ENCODE measurements at places on chromosomes 2 and 18.

DNA sequence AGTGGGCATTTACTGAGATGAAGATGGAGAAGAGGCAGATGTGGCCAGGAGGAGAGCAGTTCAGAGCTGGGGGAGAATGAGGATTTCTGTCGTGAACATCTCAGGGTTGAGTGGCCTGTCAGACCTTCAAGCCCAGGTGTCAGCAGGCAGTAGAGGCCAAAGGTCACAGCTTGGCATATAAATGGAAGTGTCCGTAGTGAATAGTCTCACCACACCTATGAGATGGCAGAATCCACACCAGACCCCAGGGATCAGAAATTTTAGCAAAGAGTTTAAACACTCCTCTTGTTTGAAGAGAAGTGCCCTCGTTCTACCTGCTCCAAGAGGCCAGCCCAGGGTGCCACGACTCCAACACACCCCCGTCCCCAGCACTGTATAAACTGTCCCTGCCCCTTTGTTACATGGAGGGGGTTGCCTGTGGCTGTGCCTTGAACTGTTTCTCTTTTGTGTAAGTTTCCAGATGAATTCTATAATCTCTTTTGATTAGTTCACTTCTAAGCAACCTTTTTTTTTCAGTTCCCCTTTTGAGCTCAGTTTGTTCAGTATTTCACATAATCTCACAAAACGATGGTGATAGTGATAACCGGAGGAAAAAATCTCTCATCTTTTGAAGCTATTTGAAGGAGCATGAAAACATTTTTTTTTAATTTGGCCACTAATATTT, 69.0 kb upstream of the TTC39C start:
- DNase-seq = no peak

GRCh38 chr2:215465256-215465655, 29.4 kb upstream of the FN1 start:
- no peak for DNase-seq

DNA sequence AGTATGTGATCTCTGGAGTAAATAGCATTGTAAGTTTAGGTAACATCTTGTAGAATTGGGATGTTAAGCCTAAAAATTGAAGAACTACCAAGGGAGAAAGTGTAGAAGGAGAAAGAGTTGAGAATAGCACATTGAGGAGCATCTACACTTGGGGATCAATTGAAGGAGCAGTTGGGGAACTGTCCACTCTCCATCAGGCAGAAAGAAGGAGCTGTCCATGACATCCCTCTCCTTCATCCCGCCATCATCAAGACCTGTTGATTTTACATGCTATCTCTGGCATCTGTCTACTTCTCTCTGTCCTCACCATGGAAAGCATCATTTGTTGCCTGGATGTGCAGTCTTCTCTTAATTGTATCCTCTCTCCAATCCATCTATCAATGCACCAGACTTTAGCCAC, 87.8 kb downstream of the CCDC141 start:
- no peak for DNase-seq

GRCh38 chr18:68783506-68783905, 14.4 kb upstream of the CCDC102B start:
- no peak for DNase-seq

DNA sequence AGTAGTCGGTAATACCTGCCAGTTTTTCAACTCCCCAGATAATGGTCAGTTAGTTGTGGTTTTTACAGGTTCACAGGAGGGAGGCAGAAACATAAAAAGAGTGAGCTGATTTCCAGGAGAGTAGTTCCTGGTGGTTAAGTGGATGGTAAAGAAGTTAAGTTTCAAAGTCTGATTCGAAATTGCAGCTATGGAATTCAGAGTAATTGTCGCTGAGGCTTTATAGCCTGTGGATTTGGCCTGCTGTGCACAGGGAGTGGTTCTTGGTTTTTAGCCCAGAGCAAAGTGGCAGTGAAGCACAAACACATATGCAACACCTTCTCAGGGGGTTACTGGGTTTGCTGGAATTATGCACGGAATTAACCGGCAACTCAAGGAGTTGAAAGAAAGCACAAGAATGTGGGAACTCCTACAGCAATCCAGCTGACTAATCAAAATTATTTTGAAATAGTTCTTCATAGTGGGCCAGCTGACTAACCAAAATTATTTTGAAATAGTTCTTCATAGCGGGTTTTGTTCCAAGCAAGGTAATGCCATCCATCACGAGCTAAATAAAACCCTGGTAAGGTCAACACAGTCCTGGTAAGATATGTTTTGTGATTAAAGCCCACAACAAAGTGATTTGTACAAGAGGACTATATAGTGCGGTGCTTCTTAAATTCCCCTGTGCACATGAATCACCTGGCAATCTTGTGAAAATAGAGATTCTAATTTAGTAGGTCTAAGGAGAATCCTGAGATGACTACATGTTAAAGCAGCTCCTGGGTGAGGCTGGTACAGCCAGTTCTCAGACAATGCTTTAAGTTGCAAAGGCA, 94.4 kb downstream of the SGPP2 start:
- no peak for DNase-seq

DNA sequence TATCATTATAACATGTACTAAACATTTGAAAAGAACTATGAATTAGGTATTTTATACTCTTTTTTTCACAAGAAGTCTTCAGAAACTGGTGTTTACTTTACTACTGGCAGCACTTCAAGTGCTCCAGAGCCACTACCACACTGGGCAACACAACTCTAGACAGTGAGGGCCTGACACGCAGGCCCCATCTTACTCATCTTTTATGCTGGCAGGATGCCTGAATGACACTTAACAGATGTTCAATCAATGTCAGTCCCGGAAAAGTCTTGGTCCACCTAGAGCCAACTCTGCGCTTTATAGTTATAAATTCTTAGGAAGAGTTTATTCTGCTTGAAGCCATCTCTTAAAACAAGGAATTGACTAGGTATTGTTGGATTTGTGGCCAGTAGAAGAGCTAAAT, 8.7 kb upstream of the WIPF1 start:
- DNase-seq = peak; percentile 73

GRCh38 chr2:158783923-158784322, 11.2 kb upstream of the DAPL1 start:
- no peak for DNase-seq

GRCh38 chr2:241062389-241063092, 39.5 kb downstream of the MTERF4 start:
- no peak for DNase-seq

DNA sequence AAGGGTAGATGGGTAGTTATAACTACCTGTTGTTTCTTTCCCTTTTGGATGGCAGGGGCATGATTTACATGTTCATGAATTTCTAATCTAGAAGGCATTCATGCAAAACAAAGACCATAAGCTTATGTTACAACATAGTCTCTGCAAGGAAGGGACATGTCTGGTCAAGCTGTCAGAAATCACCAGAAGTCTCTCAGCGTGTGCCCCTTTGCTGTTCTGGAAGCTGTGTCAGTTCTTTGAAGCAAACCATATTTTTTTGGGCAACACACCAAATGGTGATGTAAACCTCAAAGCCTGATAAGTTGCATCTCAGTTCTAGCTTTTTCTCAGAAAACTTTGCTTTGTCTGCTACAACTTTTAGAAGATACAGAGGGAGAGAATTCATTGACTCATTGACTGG, 173.5 kb upstream of the CTAGE1 start:
- DNase-seq = no peak

DNA sequence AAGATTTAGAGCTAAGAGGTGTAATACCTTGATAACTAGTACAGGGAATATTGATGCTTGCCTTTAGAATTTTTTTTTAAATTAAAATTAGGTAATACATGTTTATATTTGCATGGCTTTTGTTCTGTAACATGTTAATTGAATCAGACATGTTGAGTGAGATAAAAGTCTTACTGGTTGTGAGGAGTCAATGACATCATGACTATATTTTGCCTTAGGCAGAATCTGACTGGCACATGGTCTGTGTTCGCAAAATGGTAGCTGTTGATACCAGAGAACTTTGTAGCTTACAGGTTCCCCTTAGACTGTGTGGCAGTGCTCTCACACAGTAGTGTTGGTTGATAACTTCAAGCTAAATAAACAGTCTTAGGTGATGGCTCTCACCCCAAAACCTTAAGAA, 199.7 kb downstream of the PTPRM start:
- no peak for DNase-seq

GRCh38 chr2:75602724-75603342, 42.1 kb upstream of the EVA1A start:
- DNase-seq = peak; percentile 83

DNA sequence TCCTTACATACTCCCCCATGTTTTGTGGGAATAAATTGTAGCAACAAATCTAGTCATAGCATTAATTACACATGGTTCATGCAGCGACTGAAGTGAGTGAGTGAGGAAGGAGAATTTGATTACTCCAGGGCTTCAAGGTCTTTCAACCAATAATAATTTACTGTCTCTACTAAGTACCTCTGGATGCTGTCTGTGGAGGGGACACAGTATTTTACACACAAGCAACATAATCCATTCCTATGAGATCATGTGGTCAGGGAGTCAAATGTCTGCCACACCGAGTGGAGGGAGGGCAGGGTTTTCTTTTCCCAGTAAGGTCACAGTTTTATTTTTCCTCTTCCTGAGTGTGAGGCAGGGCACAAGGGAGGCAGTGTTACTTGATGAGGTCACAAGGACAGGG, 334.7 kb upstream of the CELF4 start:
- no peak for DNase-seq

GRCh38 chr2:9162841-9163240, 43.8 kb upstream of the ASAP2 start:
- no peak for DNase-seq

DNA sequence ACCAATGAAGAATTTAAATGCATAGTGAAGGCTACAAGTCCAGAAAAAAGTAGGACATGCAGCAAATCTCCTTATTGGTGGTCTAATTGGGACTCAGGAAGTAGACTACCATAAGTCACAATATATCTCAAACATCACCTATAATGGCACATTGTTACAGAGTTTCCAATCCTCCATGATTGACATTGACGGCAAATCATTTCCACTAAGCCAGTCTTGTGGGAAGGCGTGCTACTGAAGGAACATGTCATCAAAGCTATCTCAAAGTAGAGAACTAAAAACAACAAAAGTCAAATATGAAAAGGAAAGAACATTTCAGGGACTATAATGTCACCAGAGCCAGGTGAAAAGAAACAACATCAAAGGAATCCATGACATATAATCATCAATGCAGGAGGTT, 166.4 kb upstream of the PID1 start:
- DNase-seq = no peak

- DNase-seq = no peak
Measured at GRCh38 chr2:61016392-61017002, 1.0 kb upstream of the PEX13 start.

DNA sequence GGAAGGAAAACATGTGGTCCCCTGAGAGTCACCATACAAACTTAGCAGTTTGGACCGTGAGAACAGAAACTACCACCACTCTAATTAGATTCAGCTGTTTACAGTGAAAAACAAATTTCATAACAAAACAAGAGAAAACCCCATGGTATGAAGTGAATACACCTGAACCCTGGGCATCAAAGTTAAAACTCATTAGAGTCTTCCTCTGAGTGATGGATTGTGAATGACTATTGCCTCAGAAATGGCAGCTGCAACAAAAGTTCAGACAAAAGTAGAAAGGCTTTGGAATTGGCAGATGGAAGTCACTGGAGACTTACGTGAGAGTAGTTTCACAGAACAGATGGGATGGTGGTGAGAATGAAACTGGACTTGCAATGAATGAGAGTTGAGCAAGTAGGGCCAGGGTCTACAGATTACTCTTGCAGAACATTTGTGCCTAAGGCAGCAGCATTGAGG, 98.0 kb downstream of the AAK1 start:
- no peak for DNase-seq

- DNase-seq = no peak
Measured at GRCh38 chr2:101830555-101830954, 133.0 kb downstream of the MAP4K4 start.

DNA sequence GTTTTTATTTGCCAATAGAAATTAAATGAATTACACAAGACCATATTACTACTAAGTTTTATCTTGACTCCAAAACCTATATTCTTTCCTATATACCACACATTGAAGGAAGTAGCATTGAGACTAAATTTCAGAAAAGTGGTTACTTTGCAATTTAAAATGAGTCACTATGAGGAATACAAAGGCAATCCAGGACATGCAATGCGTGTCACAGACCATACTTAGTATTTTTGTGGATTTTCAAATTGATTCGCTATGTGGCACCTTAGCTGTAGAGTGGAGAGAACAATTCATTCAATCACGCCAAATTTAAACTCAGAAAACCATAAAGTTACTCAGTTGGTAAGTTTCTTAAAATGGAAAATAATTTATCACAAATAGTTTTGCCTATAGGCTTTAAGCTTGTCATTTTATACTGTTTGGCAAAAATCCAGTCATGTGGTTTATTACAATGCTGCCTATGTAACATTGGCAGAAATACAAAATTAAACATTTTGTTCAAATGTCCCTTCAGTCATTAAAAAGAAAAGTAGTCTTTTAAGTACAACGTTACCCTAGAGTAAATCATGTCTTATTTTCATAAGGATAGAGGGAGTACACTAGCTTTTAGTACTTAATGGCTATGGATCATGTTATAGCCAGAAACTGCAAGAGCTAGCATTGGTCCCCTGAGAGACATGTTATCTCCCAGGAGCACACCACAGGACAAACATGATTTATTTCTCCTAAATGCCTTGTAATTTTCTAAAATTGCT, 222.8 kb upstream of the CDH7 start:
- DNase-seq = no peak

DNA sequence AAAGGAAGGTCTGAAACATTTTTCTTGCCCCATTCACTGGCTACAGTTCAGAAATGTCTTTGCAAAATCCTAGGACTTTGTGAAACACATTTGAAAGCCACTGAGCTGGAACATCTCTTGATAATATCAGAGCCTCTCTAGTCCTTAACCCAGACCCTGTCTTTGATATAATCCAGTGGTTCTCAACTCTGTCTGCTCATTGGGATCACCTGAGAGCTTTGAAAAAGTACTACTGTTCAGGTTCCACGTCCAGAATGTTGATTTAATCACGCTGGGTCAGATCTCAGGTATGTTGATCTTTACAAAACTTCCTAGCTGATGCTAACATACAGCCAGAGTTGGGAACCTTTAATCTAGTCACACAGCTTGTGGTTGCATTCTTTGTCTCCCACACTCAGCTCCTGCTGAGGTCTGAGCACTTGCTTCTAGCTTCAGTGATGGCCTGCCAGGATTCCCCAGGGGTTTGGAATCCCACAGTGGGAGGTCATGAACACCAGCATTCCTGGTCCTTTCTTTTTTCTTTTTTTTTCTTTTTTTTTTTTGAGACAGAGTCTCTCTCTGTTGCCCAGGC, 262.7 kb downstream of the SETBP1 start:
- DNase-seq = no peak

- no peak for DNase-seq
Measured at GRCh38 chr2:217993138-217993537, 9.7 kb downstream of the TNS1 start.

All from HFF-Myc (cell line).